ENCODE measurements at places on chromosomes 1 and 21.

DNA sequence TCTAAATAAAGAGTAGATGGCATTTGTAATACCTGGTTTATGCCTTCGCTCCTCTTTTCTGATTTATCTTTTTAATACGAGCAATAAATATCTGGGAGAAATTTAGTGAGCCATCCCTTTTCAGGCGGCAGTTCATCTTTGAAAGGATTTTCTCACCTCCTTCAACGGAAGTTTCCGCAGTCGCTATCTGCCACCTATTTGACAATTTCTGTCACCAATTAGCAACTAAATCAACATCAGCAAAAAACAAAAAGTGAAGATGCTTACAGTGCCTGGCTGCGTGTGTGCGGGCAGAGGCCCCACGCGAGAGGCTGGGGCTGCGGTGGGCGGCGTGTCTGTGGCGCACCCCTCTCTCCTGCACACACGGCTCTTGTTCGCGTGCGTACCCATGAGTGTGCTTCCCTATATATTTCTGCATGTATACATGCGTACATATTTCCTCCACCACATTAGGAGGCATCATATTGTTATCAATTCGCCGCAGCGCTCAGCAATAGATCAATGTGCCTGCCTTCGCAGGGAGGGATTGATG is 117.3 kb upstream of the BARHL2 start:
- DNase-seq, result no peak

- DNase-seq, result no peak
Observed at GRCh38 chr1:41399145-41399795, 38.0 kb downstream of the FOXO6 start.

GRCh38 chr1:36964830-36965229 is 69.5 kb downstream of the GRIK3 start:
- no peak for DNase-seq

DNA sequence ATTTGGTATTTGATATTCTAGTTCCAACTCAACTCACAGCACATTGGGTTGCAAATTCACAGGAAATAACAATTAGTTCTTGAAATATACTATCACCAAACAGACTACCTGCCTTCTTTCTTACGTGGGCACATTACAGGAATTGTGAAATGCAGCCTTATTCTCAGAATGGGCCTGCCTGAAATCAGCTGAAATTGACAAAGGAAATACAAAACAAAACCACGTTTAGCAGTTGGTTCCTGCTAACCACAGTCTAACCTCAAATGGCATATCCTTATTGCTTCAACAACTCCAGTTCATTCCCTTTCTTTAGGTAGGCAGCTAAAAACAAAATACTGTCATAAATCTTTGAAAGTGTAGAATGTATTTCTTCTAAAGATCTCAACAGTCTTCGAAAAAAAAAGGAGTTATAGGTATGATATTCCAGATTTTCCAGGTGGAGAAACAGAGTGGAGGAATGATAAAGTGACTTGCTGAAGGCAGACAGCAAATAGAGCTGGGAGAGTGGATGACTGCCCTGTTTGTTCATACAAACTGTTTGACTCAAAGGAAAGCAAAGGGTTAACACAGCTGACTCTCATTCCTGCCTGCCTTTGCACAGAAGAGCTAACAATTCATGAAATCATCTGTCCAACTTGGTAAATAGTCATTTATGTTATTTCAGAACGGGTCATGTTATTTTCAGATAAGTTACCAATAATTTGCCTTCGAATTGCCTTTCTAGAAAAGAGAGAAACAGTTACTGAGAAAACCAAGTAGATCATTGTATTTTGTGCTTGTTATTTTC is 1.6 kb upstream of the GREM2 start:
- no peak for DNase-seq

DNA sequence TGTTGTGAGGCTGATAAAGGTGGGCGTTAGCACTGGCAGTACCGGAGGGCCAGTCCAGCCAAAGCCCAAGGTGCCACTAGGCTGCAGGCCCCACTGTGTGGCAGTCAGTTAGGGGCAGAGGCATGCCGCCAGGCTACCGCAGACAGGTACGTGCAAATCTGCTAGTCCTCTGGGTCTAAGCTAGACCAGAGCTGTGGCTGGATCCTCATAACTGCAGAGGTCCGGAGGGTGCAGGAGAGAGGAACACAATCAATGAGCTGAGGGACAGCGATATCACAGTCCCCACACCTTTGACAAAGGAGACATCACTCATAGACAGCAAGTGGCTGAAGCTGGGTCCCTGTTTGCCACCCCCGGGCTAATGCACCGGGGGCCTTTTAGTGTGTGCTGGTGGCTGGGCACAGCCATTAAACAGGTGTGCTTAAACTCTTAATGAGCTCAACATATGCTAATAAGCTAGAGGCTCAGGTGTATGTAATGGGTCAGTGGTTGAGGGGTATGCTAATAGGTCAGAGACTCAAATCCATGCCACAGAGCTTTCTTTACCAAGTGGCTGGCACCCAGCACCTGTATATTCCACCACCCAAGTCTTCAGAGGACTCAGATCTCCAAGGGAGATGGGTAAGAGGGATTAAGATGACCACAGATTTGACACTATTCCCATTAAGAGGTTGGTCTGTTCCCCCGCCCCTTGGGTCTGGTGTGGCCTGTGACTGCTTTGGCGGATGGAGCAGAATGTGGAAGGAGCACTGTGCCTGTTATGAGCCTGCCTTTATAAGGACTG is 82.0 kb downstream of the GLIS1 start:
- no peak for DNase-seq

DNA sequence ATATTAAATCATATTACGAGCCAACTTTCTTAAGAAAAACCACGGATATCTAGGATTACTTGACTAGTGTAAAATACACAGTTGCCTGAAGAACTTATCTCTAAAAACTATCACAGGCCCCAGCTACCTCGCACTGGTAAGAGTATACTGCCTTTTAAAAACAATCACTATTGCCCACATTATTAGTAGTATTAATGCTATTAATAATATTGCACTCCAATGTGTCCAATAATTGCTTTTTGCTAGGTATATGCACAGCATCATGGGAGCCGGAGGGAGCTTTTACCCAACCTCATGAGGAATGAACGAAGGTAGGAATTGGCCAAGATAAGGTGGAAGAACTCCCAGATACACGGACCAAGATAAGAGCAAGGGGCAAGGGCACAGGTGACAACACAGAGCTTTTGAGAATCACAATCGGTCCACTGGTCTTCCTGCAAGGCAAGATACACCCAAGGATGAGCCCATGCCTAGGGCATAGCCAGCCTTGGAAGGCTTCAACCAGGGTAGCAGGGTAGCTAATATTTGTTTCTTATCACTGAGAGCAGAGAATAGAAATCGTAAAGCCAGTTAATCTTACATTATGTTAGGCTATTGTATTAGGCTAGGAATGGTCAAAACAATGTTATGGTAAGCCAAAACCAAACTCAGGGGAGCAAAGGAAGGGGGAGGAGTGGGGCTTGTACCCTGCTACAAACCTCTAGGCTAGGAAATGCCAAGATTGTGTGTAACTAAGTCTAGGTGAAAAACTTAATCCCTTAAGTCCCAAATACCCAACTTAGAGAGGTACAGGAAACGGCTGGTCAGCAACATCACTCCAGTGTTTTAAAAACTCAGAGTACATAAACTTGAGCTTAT is 9.4 kb downstream of the GLUL start:
- no peak for DNase-seq

DNA sequence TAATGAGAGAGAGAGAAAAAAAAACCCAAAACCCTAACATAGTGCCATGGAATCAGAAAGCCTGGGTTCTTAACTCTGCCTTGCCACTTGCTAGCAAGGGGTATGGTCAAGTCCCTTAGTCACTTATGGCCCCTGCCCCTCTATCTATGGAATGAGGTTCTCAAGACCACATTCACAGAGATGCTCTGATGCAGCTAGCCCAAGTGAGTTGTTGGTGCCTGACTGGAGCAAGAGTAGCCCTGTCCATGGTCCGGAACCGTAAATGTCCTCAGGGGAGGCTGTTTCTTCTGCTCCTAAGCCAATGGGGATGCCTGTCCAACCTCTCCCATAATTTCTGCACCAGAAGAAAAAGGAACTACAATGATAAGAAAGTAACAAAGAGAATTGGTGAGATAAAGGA is 56.8 kb downstream of the CSMD2 start:
- no peak for DNase-seq

- no peak for DNase-seq
Observed at GRCh38 chr1:23419180-23419579, 5.4 kb downstream of the TCEA3 start.

DNA sequence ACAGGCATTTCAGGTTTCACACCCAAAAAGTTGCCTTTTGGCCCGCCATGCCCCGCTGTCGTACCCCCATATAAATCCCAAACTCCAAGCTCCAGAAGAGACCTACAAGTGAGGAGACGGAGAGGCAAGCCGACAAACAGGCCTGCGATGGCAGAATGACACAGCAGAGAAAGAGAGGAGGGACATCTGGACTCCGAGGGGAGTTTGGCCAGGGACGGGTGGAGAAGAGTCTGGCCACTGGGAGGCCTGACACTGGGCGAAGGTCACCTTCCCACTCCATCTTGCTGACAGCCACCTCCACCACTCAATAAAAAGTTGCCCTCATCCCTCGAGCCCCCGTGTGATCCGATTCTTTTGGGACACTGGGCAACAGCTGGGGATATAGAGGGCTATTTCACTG is 1.9 kb upstream of the CFH start:
- DNase-seq, result no peak

DNA sequence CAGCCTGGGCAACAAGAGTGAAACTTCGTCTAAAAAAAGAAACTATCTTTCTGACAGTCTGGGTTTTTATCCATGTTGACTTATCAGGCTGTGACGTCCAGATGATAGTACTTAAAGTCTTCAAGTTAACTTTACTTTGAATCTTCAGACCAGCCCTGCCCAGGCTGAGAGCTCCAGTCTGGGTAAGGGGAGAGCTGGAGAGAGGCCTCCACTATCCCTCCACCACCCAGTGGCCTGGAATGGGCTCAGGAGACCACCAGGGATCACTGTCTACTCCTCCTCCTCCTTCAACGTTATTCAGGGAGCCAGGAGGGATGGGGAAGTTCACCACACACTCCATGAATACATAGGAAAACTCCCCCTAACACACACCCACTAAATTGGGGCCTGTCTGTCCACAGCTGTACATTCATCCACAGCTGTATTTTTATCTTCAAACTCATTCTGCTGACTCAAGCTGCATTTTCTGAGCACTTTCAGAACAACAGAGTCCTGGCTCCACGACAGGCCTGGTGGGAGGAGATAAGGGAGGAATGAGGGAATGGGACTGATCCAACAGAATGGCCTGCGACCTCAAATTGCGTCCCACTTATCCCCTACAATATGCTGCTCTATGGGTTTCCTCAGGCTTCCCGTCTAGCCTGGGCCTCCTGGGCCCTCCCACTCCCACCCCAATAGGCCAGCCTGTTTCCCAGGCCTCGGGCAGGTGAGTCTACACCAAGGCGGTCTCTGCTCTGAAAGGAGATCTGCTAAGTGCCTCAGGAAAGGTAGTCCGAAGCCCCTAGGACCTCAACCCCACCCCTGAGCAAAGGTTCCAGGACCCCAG is 1.8 kb downstream of the SLC45A3 start:
- no peak for DNase-seq

GRCh38 chr1:208486677-208487076 is 242.5 kb upstream of the PLXNA2 start:
- no peak for DNase-seq

- no peak for DNase-seq
Observed at GRCh38 chr21:41639766-41640165, 127.1 kb downstream of the RIPK4 start.

DNA sequence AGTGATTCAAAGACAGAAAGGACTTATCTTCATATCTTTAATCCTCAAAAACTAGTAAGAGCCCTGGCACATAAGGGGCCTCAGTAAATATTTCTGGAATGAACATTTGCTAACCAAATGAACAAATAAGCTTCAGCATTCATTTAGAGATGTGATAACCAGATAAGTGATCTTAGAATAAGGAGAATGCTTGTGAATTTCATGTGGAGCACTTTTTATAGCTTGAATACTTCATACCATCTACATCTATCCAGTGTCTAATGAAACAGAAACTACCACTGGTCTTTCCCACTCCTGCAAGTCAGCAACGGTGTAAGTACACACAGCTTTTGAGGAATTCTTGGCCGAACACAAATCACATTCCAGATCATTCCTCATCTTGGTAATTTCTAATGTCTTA is 38.5 kb downstream of the EDEM3 start:
- no peak for DNase-seq

- DNase-seq, result peak; percentile 16
Observed at GRCh38 chr1:172537827-172538391, 5.0 kb downstream of the SUCO start.

- DNase-seq, result no peak
Observed at GRCh38 chr1:25120281-25120680, 112.0 kb downstream of the SYF2 start.

DNA sequence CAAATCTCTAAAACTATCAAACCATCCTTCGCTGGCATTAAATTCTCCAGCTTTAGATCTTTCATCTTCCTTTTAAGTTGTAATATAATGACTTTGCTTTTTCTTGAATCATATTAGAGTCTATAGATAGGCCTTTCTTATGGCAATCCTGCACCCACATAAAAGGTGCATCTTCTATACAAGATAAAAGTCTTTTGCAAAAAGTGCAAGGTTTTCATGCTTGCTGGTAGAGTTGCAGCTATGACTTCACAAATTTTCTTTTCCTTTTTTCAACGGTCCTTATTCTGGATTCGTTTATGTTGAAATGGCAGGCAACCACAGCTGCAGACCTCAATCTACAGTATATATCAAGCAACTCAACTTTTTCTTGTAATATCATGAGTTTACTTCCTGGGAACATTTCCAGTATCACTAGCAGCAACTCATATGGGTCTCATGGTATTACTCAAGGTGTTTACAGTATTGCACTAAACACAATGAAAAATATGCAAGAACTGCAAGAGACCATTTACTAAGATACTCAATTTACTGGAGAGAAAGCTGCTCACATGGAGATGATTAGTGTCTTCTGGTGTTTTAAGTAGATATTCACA is 22.1 kb downstream of the OMA1 start:
- DNase-seq, result no peak

GRCh38 chr1:201331166-201331565 is 46.3 kb downstream of the TNNT2 start:
- DNase-seq, result no peak

DNA sequence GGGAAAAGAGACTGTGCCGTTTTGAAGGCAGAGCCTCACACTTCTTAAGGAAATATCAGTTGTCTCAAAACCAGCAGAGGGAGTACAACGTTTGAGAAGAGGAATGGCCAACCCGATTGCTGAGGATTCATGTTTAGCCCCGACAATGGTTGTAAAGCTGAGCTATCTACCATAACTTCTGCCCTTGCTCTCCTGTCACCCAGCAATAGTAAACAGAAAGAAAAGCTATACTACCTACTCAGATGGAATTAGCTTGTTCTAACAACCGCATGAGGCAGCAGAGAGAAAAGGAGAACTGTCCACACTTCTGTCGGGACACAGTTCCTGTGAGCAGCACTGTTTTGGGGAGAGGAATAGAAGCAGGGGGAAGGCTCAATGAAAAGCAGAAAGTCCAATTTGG is 91.2 kb downstream of the SLC45A1 start:
- no peak for DNase-seq

- DNase-seq, result no peak
Observed at GRCh38 chr1:98044766-98045165, 123.9 kb upstream of the DPYD start.

- DNase-seq, result peak; percentile 48
Observed at GRCh38 chr21:45865106-45865835, 116.3 kb upstream of the COL6A1 start.
